ENCODE measurements at places on chromosomes 3 and 15.

DNA sequence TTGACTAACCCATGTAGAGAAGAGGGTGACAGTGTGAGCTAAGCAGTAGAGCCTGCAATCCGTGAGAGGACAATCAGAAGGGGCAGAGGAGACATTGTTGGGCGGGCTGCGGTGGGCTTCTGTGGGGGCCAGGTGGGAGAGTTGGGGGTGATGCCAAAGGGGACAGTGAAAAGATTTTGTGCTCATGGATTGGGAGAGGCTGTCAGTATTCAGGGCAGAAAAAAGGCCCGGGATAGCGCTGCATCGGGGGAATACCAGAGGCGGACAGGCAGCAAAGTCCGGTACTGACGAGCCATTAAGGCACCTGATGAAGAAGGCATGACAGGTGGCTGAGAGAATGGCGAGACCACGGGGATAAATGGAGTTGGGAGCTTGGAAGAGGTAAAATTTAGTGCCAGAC, 1.3 kb upstream of the PXYLP1 start:
- no peak for DNase-seq

DNA sequence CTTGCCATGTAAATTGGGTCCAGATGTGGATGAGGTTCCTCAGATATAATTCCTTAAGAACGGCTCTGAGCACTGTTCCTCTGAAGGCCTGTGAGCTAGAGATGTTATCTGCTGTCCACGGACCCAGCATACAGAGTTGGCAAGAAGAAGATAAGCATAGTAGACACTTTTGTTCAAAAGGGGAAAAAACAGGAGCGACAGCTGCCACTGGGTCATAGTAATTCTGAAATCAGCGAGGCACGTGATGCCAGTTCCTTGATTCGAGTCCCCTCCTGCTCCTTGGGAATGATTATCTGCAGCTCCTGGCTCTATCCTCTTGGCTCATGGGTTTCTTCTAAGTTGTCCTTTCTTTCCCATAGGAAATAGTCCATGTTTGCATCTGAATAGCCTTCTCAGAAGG, 2.5 kb upstream of the RAB7A start:
- DNase-seq = no peak

GRCh38 chr3:47404431-47404876, 23.6 kb downstream of the PTPN23 start:
- no peak for DNase-seq

- no peak for DNase-seq
Observed at GRCh38 chr15:40664909-40665308, 30.1 kb upstream of the RAD51 start.

DNA sequence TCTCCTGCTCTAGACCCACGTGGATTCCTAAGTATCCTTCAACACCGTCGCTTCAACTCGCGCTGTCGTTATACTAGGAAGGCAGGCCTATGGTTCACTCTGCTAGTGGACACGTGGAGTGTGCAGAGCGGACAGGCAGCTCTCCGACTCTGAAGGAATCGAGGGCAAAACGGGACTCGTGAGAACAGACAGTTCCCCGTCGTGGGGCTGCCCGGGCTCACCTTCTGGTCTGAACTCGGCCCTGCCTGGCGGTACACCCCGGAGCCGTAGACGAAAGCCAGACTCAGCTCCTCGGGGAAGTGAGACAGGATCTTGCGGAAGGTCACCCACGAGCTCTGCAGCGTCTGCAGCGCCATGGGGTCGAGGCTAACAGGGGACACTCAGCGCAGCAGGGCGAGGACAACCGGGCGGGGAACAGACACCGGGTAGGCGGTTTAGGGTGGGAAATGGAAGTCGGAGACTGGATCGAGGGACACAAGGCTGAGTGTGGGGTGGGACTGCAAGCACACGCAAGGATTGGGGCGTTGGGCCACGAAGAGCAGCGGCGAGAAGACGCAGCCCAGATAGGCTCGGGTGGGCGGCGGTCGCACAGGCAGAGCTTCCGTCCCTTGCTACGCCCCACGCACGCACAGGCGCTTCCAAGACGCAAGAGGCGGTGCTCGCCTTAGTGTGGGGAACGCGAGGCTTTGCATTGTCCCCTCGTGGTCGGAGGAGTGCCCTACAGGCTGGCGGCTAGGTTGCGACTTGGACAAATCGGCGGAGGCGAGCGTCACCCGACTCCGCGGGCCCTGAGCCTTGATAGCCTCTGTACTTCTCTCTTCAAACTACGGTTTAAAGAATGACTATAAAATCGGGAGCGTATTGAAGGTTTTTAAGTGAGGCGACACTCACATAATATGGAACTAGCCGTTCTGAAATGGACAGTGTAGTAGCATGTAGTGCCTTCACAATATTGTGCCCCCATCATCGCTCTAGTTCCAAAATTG, at the start of gene TAMM41:
Gene TAMM41 (minus strand): TSS at position 605 of the 986 bp plus-strand sequence. CDS start 249 bp downstream, at position 356.
- peak; percentile 64 for DNase-seq

DNA sequence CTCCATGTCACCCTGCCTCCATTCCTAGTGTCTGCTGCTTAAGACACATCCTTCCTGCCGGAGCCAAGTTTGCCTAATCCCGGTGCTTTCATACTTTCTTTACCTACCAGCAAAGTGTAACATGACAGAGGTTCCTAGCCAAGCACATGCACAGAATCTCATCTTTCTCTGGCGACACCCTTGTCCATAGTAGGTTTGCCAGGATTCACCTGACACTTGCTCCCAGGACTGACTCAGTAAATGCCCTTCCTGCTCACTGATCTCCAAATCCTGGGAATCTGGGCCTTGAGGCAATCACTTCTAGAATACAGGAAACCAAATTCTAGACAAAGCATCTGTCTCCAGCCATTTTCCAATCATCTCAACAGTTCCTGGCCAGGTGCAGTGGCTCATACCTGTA, 10.2 kb upstream of the NR2E3 start:
- no peak for DNase-seq

- no peak for DNase-seq
Observed at GRCh38 chr3:127260416-127260815, 27.4 kb downstream of the PRR20G start.

DNA sequence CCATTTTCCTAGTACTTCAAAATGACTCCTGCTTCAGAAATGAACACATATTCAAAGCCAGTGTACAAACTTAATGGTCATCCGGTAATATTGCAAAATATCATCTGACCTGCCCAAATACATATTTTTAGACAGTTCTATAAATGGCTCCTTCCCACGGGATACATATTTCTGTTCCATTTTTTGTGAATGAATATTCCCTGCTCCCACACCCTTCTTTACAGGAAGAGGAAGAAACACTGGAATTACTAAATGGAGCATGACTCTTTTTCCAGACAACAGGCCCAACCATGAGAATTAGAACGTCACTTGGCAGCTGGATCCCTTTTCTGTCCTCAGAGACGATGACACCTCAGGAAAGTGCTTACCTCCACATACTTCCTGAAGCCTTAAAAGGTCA, 38.0 kb upstream of the CBLB start:
- DNase-seq = no peak

Data from DMS 273 treated with DMSO at 0.1 percent for 48 hours (cell line).